B cell (primary cell): ENCODE measurements at places on chromosomes 5 and 9. TPM values are rescaled to one million over a fixed set of nuclear protein-coding genes. Genes with fewer than 3 reads are reported as not detected.

Gene KCNV2
- total RNA-seq, result not detected in 2 replicates

- H3K4me3 ChIP-seq, result no peak overlapping the region
- no peak for DNase-seq
- H3K27me3 ChIP-seq, result no peaks in the 10 kb centered on the region
- H3K36me3 ChIP-seq, result no peaks in the 10 kb centered on the region
- H3K4me1 ChIP-seq, result no peaks in the 10 kb centered on the region
These were observed 172.8 kb downstream of the RFK start for GRCh38 chr9:76221423-76221822.

Gene ZNF879
- 13.2 and 14.7 TPM in 2 replicates for total RNA-seq

GRCh38 chr5:112533362-112533761 lies 114.3 kb upstream of the EPB41L4A start:
- H3K36me3 ChIP-seq, result peaks cover 2% of the 10 kb centered on the region
- H3K27ac ChIP-seq, result peak overlapping the region; percentile 76
- H3K27me3 ChIP-seq, result no peaks in the 10 kb centered on the region

- peaks cover 9% of the 10 kb centered on the region for H3K27me3 ChIP-seq
- no peak overlapping the region for H3K27ac ChIP-seq
- H3K36me3 ChIP-seq, result no peaks in the 10 kb centered on the region
- H3K4me3 ChIP-seq, result no peak overlapping the region
These were observed 18.8 kb upstream of the ANKRD33B start for GRCh38 chr5:10545084-10545483.

- no peaks in the 10 kb centered on the region for H3K4me1 ChIP-seq
- no peaks in the 10 kb centered on the region for H3K36me3 ChIP-seq
- H3K27me3 ChIP-seq, result no peaks in the 10 kb centered on the region
- DNase-seq, result no peak
- no peak overlapping the region for H3K27ac ChIP-seq
- H3K4me3 ChIP-seq, result no peak overlapping the region
These were observed 136.4 kb upstream of the PPP1R26 start for GRCh38 chr9:135343136-135343535.

Gene FIBCD1
- total RNA-seq, result not detected in 2 replicates

DNA sequence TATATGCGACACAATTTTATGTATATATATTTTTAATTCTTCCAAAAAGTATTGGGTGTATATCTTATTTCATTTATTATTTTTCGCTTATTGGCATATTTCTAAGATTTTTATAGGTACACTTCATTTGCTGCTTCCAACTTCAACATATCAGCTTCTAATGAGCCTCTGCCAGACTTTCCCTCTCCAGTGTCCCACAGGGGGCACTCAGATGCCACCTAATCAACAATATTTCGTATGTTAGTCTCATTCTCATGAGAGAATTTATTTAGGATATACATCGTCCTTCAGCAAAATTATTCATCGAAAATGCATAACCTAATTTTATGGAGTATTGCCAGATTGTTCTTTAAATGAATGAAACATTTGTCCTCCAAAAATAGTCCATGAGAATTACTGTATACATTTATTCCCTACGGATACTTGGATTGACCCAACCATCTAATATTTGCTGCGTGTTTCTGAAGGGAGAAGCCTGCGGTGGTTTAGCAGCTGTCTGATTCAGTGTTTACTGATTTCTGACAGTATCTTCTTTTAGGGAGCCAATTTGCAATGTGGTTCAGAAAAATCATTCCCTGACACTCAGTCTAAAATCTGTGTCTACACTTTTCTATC lies 100.6 kb upstream of the SELENOP start:
- peak; percentile 66 for DNase-seq
- no peaks in the 10 kb centered on the region for H3K36me3 ChIP-seq
- peaks cover 5% of the 10 kb centered on the region for H3K4me1 ChIP-seq
